AG09319 (cell line): ENCODE measurements at places on chromosomes 16 and 17.

GRCh38 chr17:81039854-81040758 is 5.2 kb downstream of the BAIAP2 start:
- no peak for DNase-seq

GRCh38 chr16:66695471-66695934 is 1.0 kb downstream of the CMTM4 start:
- DNase-seq: no peak

- DNase-seq: no peak
Measured at GRCh38 chr16:25897702-25898101, 205.9 kb downstream of the HS3ST4 start.

GRCh38 chr17:31830971-31831858 is 27.8 kb downstream of the COPRS start:
- no peak for DNase-seq

DNA sequence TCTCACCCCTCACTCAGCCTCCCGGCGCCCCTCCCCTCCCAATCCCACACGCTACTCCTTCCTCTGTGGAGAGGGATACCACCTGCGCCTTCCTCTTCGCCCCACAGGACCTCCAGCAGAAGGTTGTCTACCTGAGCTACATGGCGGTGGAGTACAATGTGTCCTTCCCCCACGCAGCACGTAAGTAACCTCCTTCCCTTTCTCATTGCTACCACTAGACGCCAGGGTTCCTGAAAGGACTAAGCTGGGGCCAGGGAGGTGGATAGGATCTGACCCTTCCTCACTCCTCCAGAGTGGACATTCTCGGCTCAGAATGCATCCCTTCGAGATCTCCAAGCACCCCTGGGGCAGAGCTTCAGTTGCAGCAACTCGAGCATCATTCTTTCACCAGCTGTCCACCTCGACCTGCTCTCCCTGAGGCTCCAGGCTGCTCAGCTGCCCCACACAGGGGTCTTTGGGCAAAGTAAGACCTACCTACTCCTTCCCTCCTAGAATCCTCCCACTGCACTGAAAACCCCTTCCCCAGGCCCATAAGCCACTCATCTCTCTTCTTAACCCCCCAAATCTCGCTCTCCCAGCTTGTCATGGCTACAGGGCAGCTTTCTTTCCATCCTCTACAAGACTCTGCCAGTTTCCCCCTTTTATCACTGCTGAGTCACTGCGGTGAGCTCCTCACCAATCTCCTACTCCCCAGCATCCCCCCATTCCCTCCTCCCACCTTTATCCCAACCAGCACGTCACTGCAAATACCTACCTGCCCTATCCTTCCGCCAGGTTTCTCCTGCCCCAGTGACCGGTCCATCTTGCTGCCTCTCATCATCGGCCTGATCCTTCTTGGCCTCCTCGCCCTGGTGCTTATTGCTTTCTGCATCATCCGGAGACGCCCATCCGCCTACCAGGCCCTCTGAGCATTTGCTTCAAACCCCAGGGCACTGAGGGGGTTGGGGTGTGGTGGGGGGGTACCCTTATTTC is 1.5 kb downstream of the CD68 start:
- no peak for DNase-seq

DNA sequence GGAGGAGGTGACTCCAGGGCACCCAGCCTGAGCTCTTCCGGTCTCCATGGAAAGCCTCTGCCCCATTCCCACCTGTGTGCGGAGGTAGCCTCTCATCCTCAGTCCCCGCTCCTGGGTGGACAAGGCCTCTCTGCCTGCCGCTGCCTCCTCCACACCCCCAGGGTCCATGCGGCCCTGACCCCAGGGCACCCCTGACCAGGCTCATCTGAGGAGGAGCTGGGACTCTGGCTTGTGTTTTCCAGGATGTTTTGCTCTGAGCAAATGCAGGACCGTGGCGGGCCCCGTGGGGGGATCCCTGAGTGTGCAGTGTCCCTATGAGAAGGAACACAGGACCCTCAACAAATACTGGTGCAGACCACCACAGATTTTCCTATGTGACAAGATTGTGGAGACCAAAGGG is 6.9 kb downstream of the CD300A start:
- DNase-seq: no peak

GRCh38 chr17:72126575-72127486 is 6.0 kb downstream of the SOX9 start:
- no peak for DNase-seq

DNA sequence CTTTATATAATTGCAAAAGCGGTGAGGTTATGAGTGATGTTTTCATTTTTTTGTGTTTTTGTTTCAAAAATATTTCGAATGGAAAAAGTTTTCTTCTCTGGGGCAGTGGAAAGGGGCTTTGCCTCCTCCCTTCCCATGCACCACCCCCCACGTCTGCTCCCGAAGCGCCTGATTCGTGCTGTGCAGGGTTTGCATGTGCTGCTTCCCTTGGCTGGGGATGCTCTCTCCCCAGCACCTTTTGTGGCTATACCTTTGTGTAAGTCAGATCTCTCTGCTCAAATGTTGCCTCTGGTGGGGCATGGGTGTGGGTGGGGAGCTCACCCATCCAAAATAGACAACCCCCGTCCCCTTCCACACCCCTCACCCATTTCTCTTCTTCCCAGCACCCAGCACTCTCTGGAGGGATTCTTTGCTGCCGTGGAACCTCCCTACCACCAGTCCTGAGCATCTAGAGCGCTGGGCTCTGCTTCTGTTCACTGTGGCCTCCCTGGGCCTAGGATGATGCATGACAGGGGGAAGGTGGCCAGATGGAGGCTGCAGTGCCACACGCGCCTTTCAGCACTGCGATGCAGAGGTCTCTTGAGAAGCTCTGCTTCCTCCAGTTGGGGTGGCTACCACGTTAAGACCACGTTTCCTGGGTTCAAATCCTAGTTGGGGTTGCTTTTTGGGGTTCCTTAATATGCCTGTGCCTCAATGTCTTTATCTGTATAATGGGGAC is 71.2 kb downstream of the IRF8 start:
- no peak for DNase-seq

GRCh38 chr16:29777576-29778350 is at the start of gene ZG16:
Gene ZG16 (plus strand): TSS chr16:29778256. CDS start chr16:29779267, 1,011 bp downstream.
- DNase-seq: no peak

GRCh38 chr17:4815043-4815675 is 8.2 kb downstream of the PLD2 start:
- no peak for DNase-seq

- no peak for DNase-seq
Measured at GRCh38 chr16:49740256-49740655, 115.7 kb downstream of the ZNF423 start.

DNA sequence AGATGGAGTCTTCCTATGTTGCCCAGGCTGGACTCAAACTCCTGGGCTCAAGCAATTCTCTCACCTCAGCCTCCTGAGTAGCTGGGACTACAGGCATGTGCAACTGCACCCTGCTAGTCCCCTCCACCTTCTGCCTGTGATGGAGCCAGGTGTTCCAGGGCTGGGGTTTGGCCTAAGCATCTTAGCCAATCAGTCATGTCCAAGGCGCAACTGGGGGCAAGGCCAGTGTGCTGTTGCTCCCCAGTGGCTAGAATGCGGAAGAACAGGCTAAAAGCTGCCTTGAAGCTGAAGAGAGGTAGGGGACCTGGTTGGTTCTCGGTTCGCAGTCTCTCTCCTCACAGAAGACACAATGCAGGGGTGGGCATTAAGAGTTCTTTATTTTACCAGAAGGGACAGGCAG is 18.6 kb downstream of the FLOT2 start:
- DNase-seq: no peak
